ENCODE measurements at places on chromosomes 5 and 9. TPM values are rescaled to one million over a fixed set of nuclear protein-coding genes. Genes with fewer than 3 reads are reported as not detected.

DNA sequence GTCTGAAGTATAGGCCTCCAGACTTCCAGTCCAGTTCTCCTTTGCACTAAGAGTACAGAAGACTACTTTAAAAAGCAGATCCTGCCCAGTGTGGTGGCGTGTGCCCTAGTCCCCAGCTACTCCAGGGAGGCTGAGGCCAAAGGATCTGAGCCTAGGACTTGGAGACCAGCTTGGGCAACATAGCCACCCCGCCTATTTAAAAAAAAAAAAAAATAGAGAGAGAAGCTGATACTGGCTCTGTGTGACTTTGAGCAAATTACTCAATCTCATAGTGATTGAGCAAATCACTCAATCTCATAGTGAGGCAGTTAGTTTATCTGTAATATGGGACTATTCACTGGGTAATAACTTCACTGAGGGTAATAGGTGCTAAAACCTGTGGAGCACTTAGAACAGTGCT lies 43.6 kb upstream of the KDM4C start:
- peaks cover 2% of the 10 kb centered on the region for H3K27me3 ChIP-seq
- DNase-seq, result no peak
- H3K27ac ChIP-seq, result no peak overlapping the region
- H3K4me3 ChIP-seq, result no peak overlapping the region
- H3K36me3 ChIP-seq, result no peaks in the 10 kb centered on the region
- H3K4me1 ChIP-seq, result peaks cover 2% of the 10 kb centered on the region

- H3K27ac ChIP-seq, result no peak overlapping the region
- H3K4me3 ChIP-seq, result no peak overlapping the region
- peak; percentile 96 for DNase-seq
- H3K36me3 ChIP-seq, result no peaks in the 10 kb centered on the region
- H3K4me1 ChIP-seq, result peaks cover 21% of the 10 kb centered on the region
- H3K27me3 ChIP-seq, result no peaks in the 10 kb centered on the region
Measured at GRCh38 chr5:73365301-73365853, 83.2 kb downstream of the FOXD1 start.

- peak; percentile 97 for DNase-seq
- no peak overlapping the region for H3K4me3 ChIP-seq
Measured at GRCh38 chr5:177456976-177457851, 10.6 kb downstream of the PRR7 start.

DNA sequence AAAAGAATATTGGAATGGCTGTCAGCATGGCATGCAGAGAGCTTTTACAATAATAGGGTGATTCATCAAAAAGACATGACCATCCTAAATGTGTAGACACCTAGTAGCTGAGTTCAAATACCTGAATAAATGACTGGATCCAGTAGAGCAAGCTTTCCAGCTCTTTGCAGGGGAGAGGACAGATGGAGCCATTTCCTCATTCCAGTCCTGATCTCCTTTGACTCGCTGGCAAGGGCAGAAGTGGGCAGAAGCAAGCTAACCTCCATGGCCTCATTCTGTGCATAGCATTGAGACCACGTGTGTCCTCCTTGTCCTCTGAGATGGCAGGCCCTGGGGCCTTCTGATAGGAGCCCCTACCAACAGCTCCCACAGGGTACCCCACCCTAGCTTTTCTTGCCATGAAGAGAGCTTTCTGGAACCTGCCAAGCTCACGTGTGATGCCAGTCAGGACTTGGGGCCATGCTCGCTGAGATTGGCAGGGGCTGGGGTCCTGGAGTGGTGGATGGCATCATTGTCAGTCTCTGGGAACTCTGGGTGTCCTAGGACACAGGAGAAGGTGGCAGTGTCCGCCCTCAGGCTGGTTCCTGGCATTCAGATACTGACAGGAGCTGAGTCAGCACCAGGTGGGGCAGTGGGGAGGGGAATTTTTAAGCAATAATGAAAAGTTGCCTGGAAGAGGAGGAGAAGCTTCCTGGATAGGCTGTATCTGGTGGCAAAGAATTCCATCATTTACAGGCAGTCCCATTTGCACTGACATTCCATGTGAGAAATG lies 33.6 kb downstream of the WWC1 start:
- H3K27ac ChIP-seq, result no peak overlapping the region
- H3K27me3 ChIP-seq, result no peaks in the 10 kb centered on the region
- peaks cover 26% of the 10 kb centered on the region for H3K4me1 ChIP-seq
- H3K4me3 ChIP-seq, result no peak overlapping the region
- DNase-seq, result no peak

DNA sequence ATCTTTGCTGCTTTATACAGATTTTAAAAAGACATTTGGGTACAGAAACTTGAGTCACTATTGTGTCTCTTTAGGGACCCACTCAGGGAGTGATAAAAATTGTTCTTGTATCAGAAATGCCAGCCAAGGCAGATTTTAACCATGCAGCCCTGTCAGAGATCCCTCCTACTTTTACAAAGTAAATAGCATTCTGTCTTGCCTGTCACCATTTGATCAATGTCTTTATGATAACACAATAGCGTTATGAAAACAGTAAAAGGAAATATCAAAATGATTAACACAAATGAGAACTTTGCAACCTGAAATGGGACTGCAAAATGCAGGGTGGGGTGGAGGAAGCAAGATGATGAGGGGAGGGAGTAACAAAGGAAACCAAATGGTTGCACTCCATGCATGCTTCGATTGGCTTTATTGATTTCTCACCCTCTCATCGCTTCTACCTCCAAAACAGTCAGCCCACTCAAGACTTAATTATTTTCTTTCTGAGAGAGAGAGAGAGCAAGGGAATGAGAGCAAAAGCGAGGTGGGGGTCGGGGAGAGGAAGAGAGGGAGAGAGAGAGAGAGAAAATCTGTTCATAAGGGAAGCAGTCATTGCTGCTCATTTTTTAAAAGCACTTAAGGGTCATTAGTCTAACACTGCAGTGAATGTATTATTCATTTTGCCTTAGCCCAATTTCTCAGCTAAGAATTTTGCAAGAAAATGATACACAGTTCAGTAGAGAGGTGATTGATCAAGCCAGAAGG lies 576.5 kb downstream of the CSNK1G3 start:
- no peaks in the 10 kb centered on the region for H3K27me3 ChIP-seq
- no peak overlapping the region for H3K27ac ChIP-seq
- H3K4me3 ChIP-seq, result no peak overlapping the region
- DNase-seq, result no peak

DNA sequence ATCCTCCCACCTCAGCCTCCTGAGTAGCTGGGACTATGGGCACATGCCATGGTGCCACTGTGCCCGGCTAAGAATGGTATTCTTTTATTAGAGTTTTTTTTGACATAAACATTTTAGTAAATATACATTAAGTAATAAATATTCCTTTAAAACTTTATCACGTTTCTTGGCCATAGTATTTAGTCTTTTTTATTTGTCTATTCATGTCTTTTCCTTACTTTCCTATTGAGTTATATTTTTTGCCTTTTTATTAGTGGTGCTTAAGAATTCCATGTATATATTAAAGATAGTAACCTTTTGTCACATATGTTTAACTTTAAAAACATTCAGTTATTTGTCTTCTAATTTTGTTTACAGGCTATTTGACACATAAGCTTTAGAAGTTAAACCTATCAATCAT lies 73.4 kb downstream of the MARCHF3 start:
- H3K4me1 ChIP-seq, result peaks cover 2% of the 10 kb centered on the region
- no peaks in the 10 kb centered on the region for H3K27me3 ChIP-seq
- no peaks in the 10 kb centered on the region for H3K36me3 ChIP-seq
- no peak overlapping the region for H3K4me3 ChIP-seq
- H3K27ac ChIP-seq, result no peak overlapping the region
- DNase-seq, result no peak

- H3K27ac ChIP-seq, result no peak within 1 kb of the TSS
- H3K27me3 ChIP-seq, result no peaks in the 10 kb centered on the region
- H3K4me3 ChIP-seq, result peak within 1 kb of the TSS; percentile 58
- no peaks in the 10 kb centered on the region for H3K4me1 ChIP-seq
Measured at GRCh38 chr5:141192110-141192725, at the start of gene PCDHB10. Gene PCDHB10 (plus strand): TSS chr5:141192353. CDS start chr5:141192553, 200 bp downstream.

DNA sequence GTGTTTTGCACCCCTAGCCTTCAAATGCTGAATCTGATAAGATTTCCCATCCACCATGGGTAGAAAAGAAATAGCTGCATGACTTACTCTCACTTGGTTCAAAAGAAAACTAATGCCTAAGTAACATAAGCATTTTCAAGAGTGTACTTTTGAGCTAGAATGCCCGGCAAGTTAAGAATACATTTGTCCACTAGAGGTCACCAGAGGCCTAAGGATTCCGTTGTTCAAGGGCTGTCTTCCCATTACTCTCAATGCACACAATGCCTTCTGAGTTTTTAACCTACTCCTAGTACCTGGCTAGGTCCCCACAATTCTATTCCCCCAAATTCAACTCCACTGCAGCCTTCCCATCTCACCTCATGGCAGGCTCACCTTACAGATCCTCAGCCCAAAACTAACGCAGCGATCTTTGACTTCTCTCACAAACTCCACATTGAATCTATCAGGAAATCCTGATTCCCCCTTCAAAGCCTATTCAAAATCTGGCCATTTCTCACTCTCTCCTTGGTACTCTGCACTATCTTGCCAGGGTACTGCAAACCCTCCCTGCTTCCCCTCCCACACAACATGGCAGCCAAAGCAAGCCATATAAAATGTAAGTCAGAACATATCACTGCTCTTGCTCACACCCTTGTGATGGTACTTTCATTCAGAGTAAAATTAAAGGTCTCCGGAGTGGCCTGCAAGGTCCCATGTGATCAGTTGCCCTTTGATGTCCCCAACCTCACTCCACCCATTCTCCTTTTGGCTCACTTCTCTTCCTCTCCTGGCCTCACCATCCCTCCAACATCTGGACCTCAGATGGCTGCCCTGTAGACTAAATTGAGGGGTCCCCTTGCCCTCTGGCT lies 13.4 kb downstream of the OXCT1 start:
- peak; percentile 73 for DNase-seq
- peaks cover 4% of the 10 kb centered on the region for H3K36me3 ChIP-seq
- H3K27ac ChIP-seq, result no peak overlapping the region
- no peak overlapping the region for H3K4me3 ChIP-seq
- no peaks in the 10 kb centered on the region for H3K27me3 ChIP-seq

DNA sequence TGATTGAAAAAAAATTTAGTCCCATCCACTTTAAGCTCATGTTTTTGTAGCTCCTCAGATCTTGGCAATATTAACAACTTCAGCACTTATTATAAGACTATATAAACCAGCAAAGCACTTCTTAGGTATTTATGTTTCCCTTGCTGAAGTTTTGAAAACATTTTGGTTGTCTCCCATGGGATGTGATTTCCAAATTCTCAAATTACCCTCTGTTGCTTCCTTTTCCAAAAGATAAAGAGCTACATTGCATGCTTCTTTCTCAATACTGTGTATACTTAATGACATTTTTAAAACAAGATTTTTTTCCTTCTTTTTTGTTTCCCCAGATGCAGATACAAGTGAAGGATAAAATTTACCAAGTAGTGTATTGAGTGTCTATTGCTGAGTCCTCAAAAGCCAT lies 567.1 kb downstream of the CSNK1G3 start:
- no peaks in the 10 kb centered on the region for H3K27me3 ChIP-seq
- H3K27ac ChIP-seq, result no peak overlapping the region
- no peak for DNase-seq
- no peaks in the 10 kb centered on the region for H3K4me1 ChIP-seq
- no peaks in the 10 kb centered on the region for H3K36me3 ChIP-seq

- no peak for DNase-seq
- no peaks in the 10 kb centered on the region for H3K36me3 ChIP-seq
- H3K4me1 ChIP-seq, result no peaks in the 10 kb centered on the region
- no peaks in the 10 kb centered on the region for H3K27me3 ChIP-seq
Measured at GRCh38 chr5:88377705-88378656, 109.3 kb upstream of the TMEM161B start.

- H3K27me3 ChIP-seq, result no peaks in the 10 kb centered on the region
- peak overlapping the region; percentile 78 for H3K27ac ChIP-seq
- H3K4me1 ChIP-seq, result peaks cover 36% of the 10 kb centered on the region
Measured at GRCh38 chr5:154368041-154368800, 77.6 kb upstream of the SAP30L start.

- no peaks in the 10 kb centered on the region for H3K36me3 ChIP-seq
- no peaks in the 10 kb centered on the region for H3K27me3 ChIP-seq
- H3K27ac ChIP-seq, result no peak overlapping the region
- peak; percentile 6 for DNase-seq
- no peaks in the 10 kb centered on the region for H3K4me1 ChIP-seq
Measured at GRCh38 chr5:51495672-51496071, 112.4 kb downstream of the ISL1 start.

- no peak overlapping the region for H3K27ac ChIP-seq
- peaks cover 4% of the 10 kb centered on the region for H3K36me3 ChIP-seq
Measured at GRCh38 chr5:9524941-9525340, 20.9 kb downstream of the SEMA5A start.

DNA sequence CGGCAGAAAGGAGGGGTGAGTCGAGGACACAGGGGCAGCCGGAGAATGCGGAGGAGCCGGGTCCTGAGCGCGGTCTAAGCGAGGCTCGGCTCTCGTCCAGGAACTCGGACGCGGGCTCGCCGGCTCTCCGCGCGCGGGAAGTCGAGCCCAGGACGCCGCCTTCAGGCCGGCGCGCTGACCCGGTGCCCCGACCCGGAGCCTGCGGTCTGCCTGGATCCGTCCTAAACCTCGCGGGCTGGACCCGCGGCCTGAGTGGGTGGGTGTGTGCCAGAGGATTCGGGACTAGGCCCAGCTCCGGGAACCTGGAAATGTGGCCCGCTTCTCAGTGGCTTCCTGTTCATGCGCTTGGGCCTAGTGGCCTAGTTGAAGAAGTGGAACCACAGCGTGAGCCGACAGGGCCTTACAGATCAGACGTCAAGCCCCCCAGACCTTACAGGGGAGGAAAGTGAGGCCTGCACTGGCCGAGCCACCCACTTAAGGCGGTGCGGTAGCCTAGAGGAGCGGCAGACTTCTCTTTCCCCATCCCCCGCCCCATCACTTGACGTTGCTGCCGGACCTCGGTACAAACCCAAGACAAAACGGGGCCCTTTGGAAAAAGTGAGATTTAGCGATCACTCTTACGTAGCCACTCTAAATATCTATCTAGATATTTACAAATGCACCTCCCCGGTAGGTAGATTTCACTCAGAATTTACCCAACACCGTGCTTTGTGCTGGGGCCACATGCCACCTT lies 1.2 kb downstream of the CDKN2B-AS1 start:
- H3K27ac ChIP-seq, result peak overlapping the region; percentile 90
- H3K36me3 ChIP-seq, result no peaks in the 10 kb centered on the region
- DNase-seq, result peak; percentile 55
- H3K27me3 ChIP-seq, result no peaks in the 10 kb centered on the region

GRCh38 chr5:56456002-56456401 lies 222.9 kb upstream of the ANKRD55 start:
- H3K27ac ChIP-seq, result 0 out of 2 replicates have a peak overlapping the region, but pooled peaks have one; percentile 20
- no peaks in the 10 kb centered on the region for H3K27me3 ChIP-seq
- no peaks in the 10 kb centered on the region for H3K36me3 ChIP-seq

- DNase-seq, result peak; percentile 75
- H3K27ac ChIP-seq, result no peak overlapping the region
- H3K4me3 ChIP-seq, result no peak overlapping the region
- H3K4me1 ChIP-seq, result no peaks in the 10 kb centered on the region
- no peaks in the 10 kb centered on the region for H3K27me3 ChIP-seq
- peaks cover 2% of the 10 kb centered on the region for H3K36me3 ChIP-seq
Measured at GRCh38 chr5:41843456-41844370, 26.5 kb downstream of the OXCT1 start.

KCNV2 gene
- total RNA-seq, result not detected

LCN1 gene
- not detected for total RNA-seq

IGIP gene
- total RNA-seq, result 5.0 TPM

DAPK1 gene
- total RNA-seq, result under 0.01 TPM

ANKRD31 gene
- under 0.01 TPM for total RNA-seq

KLF4 gene
- total RNA-seq, result 1.3 TPM

KIF4B gene
- under 0.01 TPM for total RNA-seq

PCDHA11 gene
- under 0.01 TPM for total RNA-seq

KIF24 gene
- 2.5 TPM for total RNA-seq

PCDH12 gene
- 0.18 TPM for total RNA-seq

DNAJC18 gene
- 11.1 TPM for total RNA-seq

ZNF608 gene
- 15.1 TPM for total RNA-seq

ANGPTL2 gene
- total RNA-seq, result 14.7 TPM

ENG gene
- 4.2 TPM for total RNA-seq

All from IMR-90 (cell line).